ENCODE measurements at places on chromosomes 13 and 19. TPM values are rescaled to one million over a fixed set of nuclear protein-coding genes. Genes with fewer than 3 reads are reported as not detected.

PPP6R1 gene
- total RNA-seq: 178 TPM

GRCh38 chr13:95181586-95181985, 119.7 kb downstream of the ABCC4 start:
- DNase-seq: no peak

DNA sequence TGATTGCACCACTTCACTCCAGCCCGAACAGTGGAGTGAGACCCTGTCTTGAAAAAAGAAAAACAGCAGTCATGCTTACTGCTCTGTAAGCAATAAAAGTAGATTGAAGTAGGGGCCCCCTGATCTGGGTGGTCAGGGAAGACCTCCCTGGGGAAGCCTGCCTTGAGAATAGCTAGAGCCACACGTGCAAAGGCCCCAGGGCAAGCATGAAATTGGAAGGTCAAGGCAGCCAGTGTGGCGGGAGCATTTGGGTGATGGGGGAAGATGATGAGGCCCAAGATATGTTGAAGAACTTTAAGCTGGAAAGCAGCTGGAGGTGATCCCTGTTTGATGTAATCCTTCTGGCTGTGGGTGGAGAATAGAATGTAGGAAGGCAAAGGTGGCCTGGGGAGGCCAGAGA, 104.4 kb downstream of the SIPA1L3 start:
- DNase-seq: no peak

GPR108 gene
- total RNA-seq: 87.1 TPM

DNA sequence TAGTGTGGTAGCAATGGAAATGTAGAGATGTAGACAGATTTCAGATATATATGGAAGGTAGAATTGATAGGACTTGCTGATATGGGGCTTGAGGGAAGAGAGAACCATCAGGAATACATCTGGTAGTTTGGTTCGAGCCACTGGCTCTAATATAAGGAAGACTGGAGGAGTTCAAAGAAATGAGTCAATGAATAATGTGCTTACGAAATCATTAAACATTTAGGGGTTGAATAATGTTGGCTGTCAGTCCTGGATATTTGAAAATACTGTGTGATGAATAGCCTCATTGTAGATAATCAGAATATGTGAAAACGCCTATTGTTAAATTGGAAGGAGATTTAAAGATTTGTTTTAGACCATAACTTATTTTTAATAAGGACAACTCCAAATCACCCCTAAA, 21.6 kb downstream of the SGCG start:
- DNase-seq: no peak

- no peak for DNase-seq
These were observed 61.9 kb downstream of the MLLT1 start for GRCh38 chr19:6217752-6218334.

- no peak for DNase-seq
These were observed 486.8 kb downstream of the FOXO1 start for GRCh38 chr13:40179445-40180281.

ZFP28 gene
- 28.0 TPM for total RNA-seq

PSG1 gene
- total RNA-seq: not detected

GRCh38 chr13:113612607-113613006, 28.1 kb downstream of the TFDP1 start:
- DNase-seq: no peak

All from testis (tissue), 5 donors.